ENCODE measurements at places on chromosomes 12 and 14.

DNA sequence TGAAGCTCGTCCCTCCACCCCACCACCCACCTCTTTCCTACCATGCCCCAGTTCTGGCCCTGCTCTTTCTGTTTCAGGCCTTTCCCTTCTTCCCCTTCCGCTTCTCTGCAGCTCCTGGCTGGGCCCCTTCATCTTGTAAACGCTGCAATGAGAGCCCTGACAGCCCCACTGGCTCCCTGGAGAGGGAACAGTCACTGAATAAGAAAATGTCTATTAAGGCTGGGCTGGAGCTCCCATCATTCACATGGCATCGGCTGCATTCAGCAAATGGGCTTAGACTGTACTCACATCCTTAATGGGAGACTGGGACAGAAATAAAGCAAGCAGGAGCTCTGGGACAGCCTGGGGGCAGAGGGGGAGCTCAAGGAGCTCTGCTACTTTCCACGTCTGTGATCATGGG is 45.2 kb upstream of the TUNAR start:
- DNase-seq, result no peak

DNA sequence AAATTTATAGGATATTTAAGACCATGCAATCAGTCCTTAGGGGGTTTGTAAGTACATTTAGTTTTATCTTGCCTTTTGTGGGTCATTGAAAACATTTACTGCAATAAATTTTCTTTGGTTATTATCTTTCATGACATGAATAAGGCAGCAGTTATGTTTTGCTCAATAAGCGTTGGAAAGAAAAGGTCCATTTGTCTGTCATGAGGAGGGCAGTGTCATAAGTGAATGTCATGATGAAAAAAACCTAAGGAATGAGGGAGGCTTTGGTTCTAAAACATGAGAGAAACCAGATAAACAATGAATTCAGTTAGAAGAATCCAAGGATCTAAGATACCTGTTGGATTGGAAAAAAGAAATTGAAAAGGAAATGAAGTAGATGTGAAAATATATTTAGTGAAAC is 209.4 kb downstream of the NAV3 start:
- DNase-seq, result no peak

- no peak for DNase-seq
These were observed 39.5 kb downstream of the WASHC3 start for GRCh38 chr12:102022286-102022685.

DNA sequence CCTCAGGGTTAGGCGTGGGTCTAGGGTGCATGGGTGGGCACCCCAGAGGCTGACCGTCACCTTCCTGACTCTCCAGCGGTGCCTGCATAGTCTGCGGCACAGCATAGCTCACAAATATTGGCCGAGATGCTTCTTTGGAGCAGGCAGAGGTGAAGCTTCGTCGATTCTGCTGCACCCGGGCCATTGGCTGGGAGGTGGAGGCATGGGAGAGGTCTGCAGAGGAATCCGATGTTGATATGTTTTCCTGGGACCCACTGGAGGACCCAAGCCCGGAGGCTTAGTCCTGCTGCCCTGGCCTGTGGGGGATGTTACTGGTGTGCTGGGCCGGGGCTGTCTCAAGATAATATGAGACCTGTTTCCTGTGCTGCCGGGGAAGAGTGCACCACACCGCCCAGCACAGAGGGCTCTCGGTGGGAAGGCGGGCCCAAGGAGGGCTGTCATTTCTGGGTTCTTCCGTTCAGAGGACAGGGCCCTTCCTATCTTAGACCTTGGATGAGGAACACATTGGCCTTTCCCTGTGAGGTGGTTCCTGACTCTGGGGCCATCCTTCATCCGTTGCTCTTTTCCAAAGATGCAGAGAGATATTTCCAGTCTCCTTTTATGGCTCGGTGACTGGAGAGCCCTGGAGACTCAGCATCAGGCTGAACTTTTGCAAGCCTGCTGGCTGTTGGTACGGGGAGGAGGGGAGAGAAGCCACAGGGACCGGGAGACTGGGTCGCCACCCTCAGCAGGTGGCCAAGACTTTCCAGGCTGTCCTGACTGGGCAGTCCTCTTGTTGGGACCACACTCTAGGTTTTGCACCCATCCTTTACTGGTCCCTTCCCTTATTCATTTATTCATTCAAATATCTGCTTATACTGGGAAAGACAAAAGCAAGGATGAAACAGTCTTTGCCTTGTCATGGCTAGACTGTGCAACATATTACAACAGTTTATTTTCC is 143.5 kb downstream of the TSPAN9 start:
- no peak for DNase-seq

DNA sequence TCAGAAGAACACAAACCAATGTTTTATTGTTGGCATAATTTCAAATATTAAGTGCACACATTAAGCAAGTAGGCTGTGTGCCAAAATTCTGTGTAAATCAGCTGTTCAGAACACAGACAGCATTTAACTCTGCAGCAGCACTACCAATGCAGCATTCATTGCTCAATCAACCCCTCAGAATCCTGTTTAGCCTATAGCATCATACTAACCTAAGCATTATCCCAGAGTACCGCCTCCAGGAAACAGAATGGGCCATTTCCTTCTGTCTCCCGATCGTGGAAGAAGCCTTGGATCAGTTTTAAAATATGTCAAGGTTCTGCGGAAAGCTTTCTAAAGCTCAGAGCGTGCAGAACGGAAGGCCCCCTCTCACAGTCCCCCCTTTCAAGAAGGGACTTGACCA is 3.3 kb downstream of the IL26 start:
- peak; percentile 10 for DNase-seq

DNA sequence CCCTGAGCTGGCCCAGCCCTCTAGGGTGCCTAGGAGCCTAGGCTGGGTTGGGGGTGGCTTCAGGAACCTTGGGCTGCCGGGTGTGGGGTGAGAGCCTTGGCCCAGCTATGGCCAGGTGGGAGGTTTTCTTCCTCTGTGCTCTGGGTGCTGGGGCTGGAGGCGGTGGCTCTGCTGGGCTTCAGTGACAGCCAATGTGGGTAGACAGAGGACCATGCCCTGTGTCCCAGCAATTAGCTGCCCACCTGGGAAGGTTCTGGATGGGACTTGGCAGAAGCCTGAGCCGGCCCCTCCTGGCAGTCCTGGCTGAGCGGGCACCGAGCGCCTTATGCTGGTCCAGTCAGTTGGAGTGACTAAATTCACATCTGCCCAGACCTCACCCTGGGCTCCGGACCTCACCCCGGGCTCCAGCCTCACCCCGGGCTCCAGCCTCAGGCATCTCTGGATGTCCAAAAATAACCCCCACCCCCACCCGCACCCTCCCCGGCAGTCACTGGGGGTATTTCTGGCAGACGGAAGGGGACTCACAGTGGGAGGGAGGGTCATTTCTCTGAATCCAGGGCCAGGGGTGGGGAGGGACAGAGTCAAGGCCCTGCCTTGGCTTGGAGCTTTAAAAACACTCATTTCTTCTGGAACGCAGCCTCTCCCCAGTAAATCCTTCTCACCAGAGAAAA is 46.9 kb downstream of the CYP46A1 start:
- DNase-seq, result no peak

GRCh38 chr12:108630481-108631207 is 3.0 kb downstream of the SELPLG start:
- peak; percentile 47 for DNase-seq

- no peak for DNase-seq
These were observed 28.2 kb downstream of the CACNA2D4 start for GRCh38 chr12:1890119-1890703.

- DNase-seq, result no peak
These were observed 513.8 kb upstream of the CCDC196 start for GRCh38 chr14:65972346-65972870.

DNA sequence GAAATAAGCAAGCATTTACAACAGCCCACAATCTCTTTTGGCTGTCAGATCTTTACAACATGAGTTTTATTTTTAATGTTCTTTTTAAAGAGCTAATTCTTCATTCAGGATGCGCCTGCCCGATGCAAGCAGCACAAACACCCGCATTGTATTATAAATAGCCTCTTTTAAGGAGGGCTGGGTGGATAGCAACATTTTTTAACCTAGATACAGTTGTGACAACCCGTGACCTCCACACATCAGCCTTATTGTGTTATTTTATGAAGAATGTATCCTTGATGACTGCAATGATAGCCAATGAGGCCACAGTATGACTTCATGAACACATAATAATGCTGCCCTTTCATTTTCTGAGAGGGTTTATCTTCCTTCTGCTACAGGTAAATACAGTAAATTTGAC is 173.7 kb downstream of the FOXN3 start:
- no peak for DNase-seq

GRCh38 chr12:124663771-124664366 is 96.5 kb upstream of the NCOR2 start:
- no peak for DNase-seq

DNA sequence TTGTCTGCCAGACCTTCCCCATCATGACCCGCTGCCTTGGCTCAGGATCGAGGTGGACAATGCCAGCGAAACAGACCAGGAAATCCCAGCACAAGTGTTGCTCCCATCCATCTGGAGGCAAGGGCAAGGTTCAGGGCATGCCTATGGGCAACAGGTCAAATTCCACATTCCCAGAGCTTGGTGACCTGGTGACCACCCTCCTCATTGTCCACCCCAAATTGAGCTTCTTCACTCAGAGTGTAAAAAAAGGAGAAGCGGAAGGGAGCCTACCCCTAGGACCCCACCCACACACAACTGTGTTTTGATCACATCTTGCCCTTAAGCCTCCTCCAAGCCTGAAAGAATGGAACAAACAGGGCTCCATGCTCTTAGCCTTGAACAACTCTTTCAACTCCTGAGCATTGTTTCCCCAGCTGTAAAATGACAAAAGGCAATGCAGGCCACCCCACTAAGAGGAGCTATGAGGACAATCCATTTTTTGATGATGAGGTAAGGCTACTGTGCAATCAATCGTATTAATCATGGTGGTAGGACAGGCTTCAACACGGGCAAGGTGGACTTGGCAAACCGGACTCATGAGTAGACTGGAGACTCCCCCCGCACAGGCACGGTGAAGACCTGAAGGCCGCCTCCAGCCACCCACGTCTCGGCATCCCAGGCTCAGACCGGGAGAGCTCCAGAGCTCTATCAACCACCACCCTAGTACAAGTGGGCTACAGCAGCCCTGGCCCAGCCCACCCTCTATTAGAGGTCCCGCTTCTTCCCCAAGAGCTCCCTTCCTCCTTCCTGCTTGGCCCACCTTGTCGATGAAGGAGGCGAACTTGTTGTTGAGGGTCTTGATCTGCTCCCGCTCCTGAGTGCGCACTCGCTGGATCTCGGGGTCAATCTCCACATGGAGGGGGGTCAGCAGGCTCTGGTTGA is 866 bp downstream of the KRT79 start:
- DNase-seq, result no peak

GRCh38 chr14:72535485-72535884 is 358.4 kb downstream of the DPF3 start:
- DNase-seq, result peak; percentile 79

DNA sequence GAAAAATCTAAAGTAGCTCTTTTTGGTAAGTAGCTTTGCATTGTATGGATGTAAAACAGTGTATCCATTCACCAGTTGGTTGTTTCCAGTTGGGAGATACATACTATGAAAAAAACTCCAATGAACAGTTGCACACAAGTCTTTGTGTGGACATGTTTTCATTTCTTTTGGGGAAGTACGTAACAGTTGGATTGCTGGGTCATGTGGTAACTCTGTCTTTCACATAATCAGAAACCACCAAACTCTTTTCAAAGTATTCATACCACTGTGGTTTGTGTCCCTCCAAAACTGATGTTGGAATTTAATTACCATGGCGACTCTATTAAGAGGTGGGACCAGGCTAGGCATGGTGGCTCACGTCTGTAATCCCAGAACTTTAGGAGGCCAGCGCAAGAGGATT is 58.9 kb upstream of the RESF1 start:
- no peak for DNase-seq

- no peak for DNase-seq
These were observed 56.3 kb downstream of the SIX6 start for GRCh38 chr14:60565211-60565610.

DNA sequence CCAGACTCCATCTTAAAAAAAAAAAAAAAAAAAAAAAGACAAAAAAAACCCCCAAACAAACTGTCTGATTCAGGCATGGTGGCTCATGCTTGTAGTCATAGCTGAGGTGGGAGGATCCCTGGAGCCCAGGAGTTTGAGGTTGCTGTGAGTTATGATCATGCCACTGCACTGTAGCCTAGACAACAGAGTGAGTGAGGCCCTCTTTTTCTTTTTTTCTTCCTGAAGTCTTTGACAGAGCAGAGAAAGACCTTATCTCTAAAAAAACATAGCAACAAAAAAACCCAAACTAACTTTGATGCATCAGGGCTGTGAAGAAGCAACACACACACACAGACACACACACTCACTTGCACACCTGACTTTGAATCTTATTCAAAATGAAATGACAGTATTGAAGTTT is 7.7 kb upstream of the AMN1 start:
- peak; percentile 60 for DNase-seq

DNA sequence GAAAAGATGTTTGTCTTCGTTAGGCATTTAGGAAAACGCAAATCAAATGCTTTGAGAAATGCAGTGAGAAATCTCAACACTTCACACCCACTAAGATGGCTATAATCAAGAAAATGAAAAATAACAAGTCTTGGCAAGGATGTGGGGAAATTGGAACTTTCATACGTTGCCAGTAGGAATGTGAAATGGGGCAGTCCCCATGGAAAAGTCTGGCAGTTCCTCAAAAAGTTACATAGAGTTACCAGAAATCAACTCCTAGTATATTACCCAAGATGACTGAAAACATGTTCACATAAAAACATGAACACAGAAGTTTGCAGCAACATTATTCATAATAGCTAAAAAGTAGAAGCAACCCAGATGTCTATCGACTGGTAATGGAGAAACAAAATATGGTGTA is 41.5 kb upstream of the LRTM2 start:
- no peak for DNase-seq

DNA sequence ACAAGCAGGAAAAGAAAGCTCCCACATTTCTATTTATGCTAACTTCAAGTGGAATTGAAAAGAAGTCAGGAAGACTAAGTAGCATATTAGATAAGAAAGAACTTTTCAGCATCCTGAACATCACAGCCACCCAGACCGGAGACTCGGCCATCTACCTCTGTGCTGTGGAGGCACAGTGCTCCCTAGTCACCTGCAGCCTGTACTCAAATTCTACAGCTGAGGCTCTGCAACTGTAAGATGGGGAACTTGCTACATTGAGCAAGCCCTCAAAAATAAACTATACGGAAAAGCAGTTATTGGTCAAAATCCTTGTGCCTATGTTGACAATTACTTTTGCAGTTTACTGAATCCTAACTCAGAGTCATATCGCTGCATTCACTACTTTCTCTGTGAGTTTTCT is 361.9 kb downstream of the DAD1 start:
- peak; percentile 18 for DNase-seq

- DNase-seq, result no peak
These were observed 17.4 kb upstream of the DEGS2 start for GRCh38 chr14:100176811-100177327.

- DNase-seq, result peak; percentile 58
These were observed 33.2 kb downstream of the CPNE8 start for GRCh38 chr12:38872156-38872555.
